ENCODE measurements at places on chromosomes 1 and 21. TPM values are rescaled to one million over a fixed set of nuclear protein-coding genes. Genes with fewer than 3 reads are reported as not detected.

The RGS8 gene
- not detected for total RNA-seq

The FLG gene
- total RNA-seq, result not detected

The RIMS3 gene
- total RNA-seq, result 0.14 TPM

The ACKR1 gene
- 0.15 TPM for total RNA-seq

The APOBEC4 gene
- total RNA-seq, result not detected

The SPRR4 gene
- not detected for total RNA-seq

The SPRR1B gene
- not detected for total RNA-seq

The RBM11 gene
- total RNA-seq, result not detected

The MX2 gene
- not detected for total RNA-seq

- no peak for DNase-seq
Measured at GRCh38 chr1:229203030-229203751, 67.7 kb upstream of the RAB4A start.

DNA sequence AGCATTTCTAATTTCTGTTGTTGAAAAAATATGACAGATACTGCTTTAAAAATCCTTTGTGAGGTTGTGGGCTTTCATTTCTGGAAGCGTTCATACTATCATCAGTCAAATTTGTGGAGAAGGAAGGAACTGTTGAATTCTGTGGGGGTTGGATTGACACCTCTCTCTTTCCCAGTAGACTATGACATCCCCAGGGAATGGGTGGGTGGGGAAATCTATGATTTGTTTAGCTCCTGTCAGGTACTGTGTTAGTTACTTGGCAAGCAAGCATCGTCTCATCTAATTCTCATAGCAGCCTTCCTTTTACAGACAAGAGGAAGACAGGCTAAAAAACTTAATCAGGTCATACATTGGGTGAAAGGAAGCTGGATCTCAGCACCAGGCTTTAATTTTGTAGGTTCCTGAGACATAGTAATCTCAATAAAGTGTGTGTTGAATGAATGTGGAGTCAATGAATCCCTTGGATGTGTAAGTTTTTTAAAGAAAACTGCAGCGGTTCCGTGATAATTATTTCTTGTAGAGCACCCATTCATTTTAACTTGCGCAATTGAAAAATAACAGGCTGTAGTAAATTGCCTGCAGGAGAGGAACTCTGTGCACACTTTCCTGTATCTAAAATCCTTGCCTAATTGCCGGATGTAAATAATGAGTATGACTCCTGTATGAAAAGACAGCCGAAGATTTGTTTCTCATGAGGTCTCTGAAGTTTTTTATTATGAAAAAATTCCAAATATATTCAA is 60.6 kb downstream of the MYOM3 start:
- DNase-seq, result no peak

GRCh38 chr21:39388811-39389155 is 39.9 kb upstream of the HMGN1 start:
- DNase-seq, result no peak

- DNase-seq, result no peak
Measured at GRCh38 chr1:102595106-102595505, 513.2 kb downstream of the COL11A1 start.

- DNase-seq, result peak; percentile 17
Measured at GRCh38 chr21:37339552-37339939, 27.0 kb upstream of the DYRK1A start.

DNA sequence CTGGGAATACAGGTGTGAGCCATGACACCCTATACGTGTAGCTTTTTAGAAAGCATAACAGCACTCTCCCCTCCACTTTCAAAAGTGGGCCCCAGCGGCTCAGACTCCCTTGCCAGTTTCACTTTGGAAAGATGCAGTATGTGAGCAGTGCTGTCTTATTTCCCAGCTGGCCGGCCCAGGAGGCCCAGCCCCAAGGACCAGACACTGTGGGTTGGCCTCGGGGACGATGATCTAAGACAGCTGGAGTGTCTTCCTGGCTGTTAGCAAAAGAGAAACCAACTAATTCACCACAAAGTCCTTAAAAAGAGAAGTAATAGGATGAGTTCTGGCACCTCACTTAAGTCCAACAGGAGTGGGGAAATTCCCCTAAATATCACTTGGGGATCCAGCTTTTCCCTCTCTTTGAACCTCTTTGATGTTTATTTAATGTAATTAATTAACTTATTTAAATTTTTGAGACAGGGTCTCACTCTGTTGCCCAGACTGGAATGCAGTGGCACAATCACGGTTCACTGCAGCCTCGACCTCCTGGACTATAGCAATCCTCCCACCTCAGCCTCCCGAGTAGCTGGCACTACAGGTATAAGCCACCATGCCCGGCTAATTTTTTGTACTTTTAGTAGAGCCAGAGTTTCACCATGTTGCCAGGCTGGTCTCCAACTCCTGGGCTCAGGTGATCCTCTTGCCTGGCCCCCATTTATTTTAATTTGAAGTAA is 17.6 kb upstream of the CLIC4 start:
- no peak for DNase-seq

DNA sequence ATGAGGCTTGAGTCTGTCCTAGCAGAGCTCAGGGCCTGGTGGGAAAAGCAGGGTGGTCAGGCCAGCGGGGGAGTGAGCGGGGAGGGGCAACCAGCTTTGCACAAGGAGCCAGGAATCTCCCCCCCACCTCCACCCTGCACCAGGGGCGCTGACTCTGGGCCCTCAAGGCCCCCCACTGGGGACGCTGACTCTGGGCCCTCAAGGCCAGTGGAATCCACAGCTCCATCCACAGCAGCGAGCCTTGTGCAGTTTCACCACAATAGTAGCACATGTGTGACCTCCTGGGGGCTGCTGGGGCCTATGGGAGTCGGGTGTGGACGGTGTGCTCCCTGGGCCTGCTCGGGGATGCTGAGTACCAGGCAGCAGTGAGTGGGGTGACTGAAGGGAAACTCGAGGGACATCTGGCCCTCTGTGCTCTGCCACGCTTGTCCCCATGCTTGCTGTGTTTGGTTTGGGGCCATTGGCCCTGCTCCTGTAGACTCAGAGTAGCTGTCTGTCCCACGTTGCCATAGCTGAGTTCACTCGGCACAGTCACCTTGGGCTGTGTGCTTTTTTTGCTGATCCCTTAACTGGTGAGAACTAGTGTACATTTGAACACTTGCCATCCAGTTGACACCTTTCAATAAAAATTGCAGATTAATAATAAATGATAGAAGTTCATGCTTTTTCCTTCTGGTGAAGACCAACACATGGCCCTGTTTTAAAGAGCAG is 89.2 kb downstream of the ADARB1 start:
- no peak for DNase-seq

- no peak for DNase-seq
Measured at GRCh38 chr1:169146576-169147214, 40.2 kb downstream of the ATP1B1 start.

DNA sequence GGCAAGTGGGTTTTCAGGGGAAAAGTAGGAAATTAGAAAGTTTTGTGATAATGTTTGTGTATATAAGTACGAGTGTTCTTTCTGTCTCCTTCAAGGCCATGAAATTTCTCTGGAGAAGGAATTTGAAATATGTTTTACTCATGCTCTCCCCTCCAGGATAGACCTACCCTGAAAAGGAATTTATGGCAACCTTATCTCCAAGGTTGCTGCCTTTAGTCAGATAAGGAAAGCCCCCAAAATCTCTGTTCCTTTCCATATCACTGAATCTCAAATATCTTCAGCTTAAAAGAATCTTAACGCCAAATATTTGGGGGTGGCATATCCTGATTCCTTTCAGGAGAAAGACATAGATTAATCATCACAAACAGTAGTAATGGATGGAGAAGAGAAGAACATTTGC is 499 bp upstream of the C4BPB start:
- DNase-seq, result no peak

DNA sequence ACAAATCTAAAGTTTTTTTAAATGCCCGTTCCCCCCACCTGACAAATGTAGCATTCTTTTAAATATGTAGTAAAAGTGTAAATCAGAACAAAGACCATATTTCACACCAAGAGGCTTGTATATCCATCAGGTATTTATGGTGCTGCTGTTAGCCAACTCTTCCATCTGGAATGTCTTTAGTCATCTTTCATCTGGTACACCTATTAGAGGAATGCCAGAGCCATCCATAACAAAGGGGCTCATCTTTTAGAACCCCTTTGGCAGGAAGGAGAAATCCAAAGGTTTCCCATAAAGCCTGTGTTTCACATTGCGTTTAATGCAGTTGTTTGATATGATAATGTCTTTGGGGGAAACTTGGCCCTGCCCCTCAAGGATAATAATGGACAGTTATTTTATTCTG is 79.3 kb upstream of the C1orf87 start:
- DNase-seq, result no peak

DNA sequence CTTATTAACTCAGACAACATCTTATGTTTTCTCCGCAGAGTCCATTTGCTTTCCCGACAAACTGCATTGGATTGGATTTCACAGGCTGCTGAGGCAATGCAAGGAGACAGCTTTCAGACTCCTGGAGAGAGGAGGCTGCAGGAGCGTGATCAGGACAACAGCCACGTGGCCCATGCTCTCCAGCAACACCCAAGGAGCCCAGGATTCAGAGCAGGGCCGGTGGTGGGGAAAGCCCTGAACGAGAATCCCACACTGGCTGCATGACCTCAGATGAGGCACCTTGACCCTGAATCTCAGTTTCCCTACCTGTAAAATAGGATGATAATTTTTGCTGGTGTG is 78.3 kb upstream of the NFASC start:
- no peak for DNase-seq

- no peak for DNase-seq
Measured at GRCh38 chr1:83769072-83769471, 229.9 kb downstream of the TTLL7 start.

DNA sequence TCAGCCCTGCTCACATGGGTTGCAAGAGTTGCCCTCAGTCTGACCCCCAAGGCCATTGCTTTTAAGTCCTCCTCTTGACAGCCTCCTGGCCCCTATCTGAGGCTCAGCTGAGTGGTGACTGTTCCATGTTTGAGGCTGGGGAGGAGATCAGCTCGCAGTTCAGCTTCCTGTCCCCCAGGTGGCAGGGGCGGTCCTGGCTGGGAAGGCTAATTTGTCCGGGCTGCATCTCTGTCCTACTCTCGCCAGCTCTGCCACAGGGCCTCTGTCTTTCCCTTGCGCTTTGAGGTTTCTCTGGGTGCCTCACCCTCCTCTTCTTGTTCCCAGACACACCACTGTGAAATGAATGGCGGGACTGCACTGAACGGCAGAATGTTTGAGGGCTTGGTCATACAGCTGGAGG is 157.3 kb downstream of the KCNJ6 start:
- peak; percentile 6 for DNase-seq

- peak; percentile 94 for DNase-seq
Measured at GRCh38 chr1:194024659-194025058, 838.2 kb upstream of the B3GALT2 start.

- no peak for DNase-seq
Measured at GRCh38 chr21:26818906-26819305, 26.3 kb downstream of the ADAMTS1 start.

GRCh38 chr1:116909512-116910378 is at the start of gene PTGFRN:
Gene PTGFRN, plus strand, starts transcription at chr1:116909916. Its CDS starts 288 bp downstream, at chr1:116910204.
- DNase-seq, result peak; percentile 62
